NB4 (cell line): ENCODE measurements at places on chromosomes 16 and 17.

DNA sequence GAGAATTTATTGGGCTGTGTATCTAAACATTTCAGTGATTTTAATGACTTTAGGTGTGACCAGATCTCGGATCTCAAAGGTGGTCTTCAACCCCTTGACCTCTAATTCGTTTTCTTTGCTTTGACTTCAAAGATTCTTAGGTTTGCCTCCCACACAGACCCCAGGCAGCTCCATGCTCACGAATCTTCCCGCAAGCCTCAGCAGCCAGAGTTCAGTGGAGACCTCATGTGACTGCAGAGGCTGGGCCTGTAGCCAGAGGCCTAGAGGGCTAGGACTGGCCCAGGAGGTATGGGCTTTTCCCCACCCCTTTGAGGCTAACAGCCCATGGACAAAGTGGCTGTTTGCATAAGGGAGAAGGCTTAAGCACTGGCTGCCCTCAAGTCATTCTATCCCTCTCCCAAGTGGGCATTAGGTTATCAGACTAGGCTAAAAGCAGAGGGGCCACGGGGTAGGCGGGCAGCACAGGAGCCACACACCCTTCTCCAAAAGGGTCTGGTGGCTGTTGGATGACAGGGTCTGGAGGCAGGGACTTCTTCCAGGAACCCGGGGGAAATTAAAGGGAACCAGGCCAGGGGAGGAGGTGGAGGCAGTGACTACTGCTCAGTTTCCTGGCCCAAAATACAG, 3.0 kb downstream of the HIRIP3 start:
- no peak for DNase-seq

DNA sequence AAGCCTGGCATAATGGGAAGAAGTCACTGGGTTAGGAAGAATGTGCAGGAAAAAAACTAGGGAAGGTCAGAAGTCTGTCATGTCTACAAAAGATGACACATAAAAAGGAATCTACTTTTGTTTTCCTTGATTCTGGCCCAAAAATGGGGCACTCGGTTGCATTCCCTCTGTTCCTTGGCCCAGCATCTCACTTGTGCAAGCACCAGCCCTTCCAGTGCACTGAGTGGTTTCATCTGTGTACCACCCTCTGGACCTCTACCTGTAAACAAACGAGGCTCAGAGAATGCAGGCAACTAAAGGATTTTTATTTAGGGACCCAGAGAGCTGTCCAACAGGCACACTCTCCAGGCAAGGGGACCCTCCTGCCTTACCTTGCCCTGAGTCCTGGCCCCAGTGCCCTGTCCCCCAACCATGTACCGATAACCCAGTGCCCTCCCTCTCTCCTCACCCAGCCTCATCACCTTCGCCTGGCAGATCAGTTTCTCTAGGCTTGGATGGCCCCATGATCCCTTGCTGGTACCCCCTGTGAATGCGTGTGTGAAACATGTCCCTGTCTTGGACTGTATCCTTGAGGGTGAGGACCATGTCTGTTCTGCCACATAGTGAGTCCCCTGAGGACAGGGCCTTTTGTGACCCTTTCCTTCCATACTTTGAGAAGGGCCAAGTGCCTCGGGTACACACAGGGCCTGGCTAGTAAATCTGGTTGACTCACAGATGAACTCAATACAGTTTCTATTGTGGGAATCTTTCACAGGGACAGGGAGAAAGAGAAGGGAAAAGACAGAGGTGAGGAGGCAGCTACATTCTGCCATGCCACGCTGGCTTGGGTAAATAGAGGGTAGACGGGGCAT, 13.3 kb downstream of the NXPH3 start:
- no peak for DNase-seq

DNA sequence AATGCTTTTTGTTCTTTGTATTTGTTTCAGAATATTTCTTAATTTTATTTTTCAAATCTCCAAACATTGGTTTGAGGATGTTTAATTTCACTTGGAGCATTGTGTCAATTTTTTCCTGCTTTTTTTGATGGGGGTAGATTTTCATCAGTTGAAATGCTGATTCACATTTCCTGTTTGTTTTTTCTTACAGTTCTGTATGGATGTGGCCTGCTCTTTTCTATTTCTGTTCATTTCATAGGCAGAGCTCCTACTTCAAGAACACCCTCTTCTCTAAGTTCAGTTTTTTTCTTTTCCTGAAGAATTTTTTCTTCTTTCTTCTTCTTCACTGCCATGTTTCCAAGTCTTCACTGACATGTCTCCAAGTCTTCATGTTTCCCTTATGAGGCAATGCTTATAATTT, 8.8 kb downstream of the MBTD1 start:
- DNase-seq = no peak

GRCh38 chr16:77298418-77299360, 99.5 kb downstream of the SYCE1L start:
- peak; percentile 39 for DNase-seq

DNA sequence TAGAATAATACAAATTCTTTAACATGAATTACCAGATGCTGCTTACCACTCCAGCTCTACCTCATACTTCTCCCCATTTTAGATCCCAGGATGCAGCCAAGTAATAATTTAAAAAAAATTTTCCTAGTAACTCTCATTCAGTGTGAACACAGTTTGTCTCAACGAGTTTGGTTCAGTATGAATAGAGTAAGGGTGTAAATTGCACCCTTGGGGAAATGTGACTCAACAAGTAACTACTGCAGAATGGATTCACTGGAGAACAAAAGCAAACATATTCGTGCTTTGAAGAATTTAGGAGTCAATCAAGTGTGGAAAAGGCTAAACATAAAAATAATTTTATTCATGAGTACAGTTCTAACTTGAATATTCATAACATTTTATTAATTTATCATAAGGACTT, 23.0 kb downstream of the KCNJ16 start:
- DNase-seq = no peak
